NCI-H510A (cell line): ENCODE measurements at places on chromosomes 13 and 19.
A peak's percentile ranks its signal among the peaks of the same experiment; 100 is the strongest.

DNA sequence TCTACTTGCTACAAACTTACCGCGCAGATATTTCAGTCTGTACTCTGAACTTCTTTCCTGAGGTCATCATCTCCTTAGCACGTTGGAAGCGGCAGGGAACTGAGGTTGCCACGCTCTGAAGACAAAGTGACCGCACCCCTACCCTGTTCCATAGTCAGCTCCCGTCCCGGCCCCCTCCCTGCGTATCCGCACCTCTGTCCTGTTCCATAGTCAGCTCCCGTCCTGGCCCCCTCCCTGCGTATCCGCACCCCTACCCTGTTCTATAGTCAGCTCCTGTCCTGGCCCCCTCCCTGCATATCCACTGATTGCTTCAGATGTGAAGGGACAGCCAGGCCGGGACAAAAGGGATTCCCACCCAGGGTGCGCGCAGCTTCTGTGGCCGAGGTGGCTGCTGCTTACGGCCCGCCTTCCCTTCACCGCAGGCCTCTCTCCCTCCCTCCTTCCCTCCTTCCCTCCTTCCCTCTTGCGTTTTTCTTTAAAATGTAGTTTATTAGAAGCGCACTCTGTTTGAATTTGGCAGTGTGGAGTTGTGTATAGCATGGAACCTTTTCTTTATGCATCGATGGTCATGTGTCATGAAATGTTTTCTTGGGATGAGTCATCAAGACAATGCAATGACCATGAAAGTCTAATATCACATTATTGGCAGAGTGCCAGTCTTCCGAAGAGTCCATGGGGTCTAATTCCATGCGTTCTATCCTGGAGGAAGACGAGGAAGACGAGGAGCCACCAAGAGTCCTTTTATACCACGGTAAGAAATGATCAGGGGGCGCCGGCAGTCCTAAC, 21.9 kb upstream of the NDUFS7 start:
- no peak for DNase-seq

GRCh38 chr13:111946214-111946613, 120.7 kb upstream of the SOX1 start:
- no peak for DNase-seq

DNA sequence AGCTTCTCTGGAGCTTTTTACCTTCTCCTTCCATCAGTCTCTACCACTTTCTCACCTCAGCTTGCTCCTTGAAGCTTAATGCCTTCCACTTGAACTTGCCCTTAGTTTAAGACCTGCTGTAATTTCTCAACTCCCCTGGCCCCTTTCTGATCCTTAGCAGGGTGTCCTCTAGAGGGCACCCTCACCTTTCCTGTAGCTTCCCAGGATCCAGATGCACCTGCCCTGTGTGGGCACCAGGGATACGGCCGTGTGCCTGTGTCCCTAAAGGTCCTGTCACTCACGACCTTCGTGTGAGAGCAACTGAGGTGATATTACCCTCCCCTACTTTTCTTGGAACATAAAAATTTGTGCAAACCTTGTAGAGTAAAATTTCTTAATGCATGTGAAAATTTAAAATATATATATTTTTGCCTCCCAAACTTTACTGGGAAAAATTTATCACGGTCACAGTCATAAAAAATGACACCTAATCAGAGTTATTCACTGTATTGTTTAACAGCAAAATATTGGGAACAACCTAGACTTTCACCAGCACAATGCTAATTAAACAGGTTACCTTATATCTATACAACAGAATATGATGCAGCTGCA, 46.4 kb downstream of the PSG3 start:
- DNase-seq, result no peak

DNA sequence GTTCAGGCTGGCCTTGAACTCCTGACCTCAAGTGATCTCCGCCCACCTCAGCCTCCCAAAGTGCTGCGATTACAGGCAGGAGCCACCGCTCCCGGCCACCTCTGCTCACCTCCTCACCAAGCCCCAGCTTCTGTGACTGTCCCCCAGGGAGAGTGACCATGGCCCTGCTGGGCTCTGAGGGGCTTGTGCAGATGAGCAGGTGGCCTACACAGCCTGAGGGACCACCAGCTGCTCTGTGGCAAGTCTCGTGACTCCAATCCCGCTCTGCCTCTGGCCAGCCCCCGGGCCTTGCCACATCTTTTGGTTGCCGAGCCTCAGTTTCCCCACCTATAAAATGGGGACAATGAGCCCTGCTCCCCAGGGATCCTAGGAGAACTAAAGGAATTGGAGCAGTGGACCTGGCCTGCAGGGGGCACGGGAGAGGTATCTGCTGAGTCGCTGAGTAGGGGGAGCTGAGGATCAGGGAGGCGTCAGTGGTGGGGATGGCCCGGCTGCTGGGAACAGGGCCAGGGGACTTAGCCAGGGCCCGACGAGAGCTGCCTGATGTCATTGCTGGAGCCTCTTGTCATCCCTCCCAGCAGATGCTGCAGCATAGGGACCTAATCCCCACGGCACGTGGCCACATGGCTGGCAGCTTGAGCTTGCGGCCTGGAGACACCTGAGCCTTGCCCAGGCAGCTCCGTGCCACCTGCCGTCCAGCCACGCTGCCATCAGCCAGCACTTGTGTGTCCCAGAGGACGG, 74.7 kb downstream of the GADD45B start:
- no peak for DNase-seq

GRCh38 chr19:4534836-4535658, at the start of gene PLIN5:
Gene PLIN5, minus strand, starts transcription at chr19:4535224. Its CDS starts 1,150 bp downstream, at chr19:4534074.
- DNase-seq, result peak; percentile 72

DNA sequence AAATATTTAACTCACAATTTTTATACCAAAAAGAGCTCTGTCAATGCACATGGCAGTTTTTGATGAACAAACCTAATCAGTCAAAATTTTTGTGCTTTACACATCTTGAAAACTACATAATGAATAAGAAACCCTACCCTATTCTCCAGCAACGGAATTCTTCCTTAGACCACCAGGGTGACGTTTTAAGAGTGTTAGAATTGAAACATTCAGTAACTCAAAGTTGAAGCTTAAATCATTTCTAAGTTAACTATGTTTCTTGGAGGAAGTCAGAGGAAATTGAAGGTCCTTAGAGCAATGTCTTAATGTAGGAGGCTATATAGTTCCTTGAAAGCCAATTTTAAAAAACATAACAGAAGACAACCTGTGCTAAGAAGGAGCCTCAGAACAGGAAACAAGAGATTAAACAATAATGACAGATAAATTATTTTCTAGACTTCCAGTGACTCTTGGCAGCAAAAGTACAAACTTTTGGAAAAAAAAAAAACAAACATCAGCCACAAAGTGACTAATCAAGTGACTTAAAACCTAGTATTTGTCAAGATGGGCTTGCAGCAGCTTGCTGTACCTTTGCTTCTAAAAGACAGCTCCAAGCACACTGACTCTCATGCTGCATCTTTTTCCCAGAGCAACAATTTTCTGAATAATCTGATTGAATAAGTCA, 6.2 kb downstream of the SPRY2 start:
- no peak for DNase-seq

- no peak for DNase-seq
Measured at GRCh38 chr13:113411216-113412023, 41.9 kb downstream of the ADPRHL1 start.

- no peak for DNase-seq
Measured at GRCh38 chr13:112623051-112623711, 35.2 kb upstream of the TUBGCP3 start.

- no peak for DNase-seq
Measured at GRCh38 chr19:28612275-28612769, 600.6 kb downstream of the UQCRFS1 start.

DNA sequence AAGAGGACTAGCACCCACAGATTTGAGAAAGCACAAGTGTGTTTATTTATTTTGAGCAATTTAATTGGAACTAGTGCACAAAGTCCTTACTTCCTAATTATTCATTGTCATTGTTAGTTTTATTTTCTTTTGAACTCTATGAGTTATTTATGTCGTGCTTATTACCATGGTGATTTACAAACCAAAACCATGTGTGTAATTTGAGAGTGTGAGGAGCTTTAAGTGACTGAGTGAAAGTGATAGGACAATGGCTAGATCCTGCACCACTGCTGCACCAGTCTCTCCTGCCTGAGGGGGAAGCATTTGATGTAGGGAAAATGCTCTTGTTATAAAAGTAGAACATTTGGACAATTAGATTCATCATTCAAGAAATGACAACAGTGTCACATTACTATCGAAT, 172.3 kb upstream of the KLF12 start:
- no peak for DNase-seq

DNA sequence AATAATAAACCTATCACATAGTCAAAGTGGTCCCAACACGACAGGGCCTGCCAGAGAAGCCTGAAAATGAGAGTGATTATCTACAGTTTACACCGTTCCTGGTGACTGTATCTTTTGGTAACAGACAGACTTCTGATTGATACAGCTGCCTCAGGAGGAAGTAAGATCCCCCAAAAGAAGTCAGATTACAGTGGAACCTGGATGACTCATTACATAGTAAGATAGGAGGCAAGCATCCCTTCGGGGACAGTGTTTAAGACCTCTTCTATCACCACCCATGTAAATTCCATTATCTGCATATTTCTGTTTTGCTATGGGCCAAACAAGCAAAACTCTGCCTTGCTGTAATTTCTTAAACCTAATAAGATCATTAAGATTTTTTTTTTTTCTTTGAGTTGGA, 44.0 kb upstream of the FLT1 start:
- no peak for DNase-seq
